T-cell (primary cell): ENCODE measurements at places on chromosomes 4 and X. TPM values are rescaled to one million over a fixed set of nuclear protein-coding genes. Genes with fewer than 3 reads are reported as not detected.

The UCP1 gene
- total RNA-seq = not detected

DNA sequence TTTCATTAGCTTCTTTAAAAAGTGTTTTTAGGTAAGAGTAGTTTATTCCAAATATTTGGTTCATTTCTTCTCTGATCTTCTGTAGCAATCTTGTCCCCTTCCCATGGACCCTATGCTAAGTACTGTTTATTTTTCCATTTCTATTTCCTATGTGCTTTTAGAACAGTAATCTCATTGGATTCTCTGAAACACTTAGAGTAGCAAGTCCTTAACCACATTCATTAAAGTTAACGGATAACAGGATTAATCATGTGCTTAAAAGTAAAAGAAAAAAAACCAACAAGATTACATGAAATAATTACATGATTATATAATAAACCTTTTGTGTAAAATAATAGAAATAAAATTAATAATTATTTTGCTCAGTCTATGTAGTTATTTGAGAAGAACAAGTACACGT, 929.7 kb downstream of the C4orf33 start:
- DNase-seq = no peak

The MAGIX gene
- total RNA-seq = 1.9 TPM

DNA sequence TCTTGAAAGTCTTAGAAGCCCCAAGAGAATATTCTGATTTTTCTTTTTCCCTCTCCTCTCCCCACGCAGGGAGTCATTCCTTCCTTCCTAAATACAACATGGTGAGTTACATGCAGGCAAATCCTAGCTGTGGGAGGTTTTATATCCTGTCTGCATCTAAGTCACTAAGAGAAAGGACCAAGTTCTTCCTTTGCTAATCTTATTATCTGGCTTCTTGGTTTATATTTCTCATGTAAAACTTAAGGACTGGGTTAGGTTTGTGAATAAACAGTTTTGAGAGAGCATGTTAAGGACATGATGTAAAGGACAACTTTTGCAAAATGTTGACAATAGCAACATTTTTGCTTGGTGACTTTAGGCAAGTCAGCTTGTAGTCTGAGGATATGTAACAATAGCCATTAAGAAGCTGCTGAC, 5.1 kb upstream of the CXCL9 start:
- no peak for DNase-seq

DNA sequence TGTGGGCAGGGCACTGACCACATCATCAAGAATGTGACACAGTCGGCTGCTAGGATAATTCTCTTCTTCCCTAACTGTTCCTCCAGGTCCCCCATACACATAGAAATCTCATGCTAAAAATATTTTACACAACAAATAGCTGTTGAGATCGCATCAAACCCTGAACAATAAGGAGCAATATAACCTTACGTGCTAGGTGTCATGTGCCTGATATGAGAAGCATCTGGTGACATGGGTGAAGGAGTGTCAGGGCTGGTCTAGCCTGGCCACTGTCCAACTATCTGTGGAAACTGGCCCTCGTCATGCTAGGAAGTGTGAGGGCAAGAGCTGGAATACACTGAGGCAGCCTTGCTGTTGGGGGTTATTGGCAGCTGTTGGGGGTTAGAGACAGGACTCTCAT, 167.3 kb upstream of the PGRMC2 start:
- no peak for DNase-seq

The GATA1 gene
- 0.44 TPM for total RNA-seq

The PLAC1 gene
- not detected for total RNA-seq

The MAGEB2 gene
- not detected for total RNA-seq

GRCh38 chr4:128711361-128711760, 98.1 kb upstream of the JADE1 start:
- DNase-seq = no peak

GRCh38 chr4:23106516-23106915, 413.8 kb downstream of the GBA3 start:
- no peak for DNase-seq

GRCh38 chr4:115145393-115146160, 32.2 kb upstream of the NDST4 start:
- DNase-seq = no peak

The TMSB15A gene
- total RNA-seq = not detected

The STS gene
- total RNA-seq = 0.86 TPM

The NWD2 gene
- total RNA-seq = not detected

GRCh38 chr4:158050942-158051341, 121.9 kb downstream of the GASK1B start:
- DNase-seq = no peak

- no peak for DNase-seq
These were observed at the start of gene SLC49A3 for GRCh38 chr4:688854-689681. SLC49A3 (minus strand) TSS chr4:689151; CDS start chr4:689127, 24 bp downstream.

The NEK1 gene
- 18.2 TPM for total RNA-seq

The NRK gene
- 0.12 TPM for total RNA-seq

DNA sequence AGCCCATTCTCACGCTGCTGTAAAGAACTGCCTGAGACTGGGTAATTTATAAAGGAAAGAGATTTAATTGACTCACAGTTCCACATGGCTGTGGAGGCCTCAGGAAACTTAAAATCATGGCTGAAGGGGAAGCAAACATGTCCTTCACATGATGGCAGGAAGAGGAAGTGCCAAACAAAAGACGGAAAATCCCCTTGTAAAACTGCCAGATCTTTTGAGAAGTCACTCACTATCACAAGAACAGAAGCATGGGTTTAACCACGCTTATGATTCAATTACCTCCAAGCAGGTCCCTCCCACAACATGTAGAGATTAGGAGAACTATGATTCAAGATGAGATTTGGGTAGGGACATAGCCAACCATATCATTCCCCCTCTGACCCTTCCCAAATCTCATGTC, 335.5 kb downstream of the IL15 start:
- DNase-seq = no peak

GRCh38 chrX:40573763-40574162, 7.0 kb upstream of the ATP6AP2 start:
- DNase-seq = peak; percentile 1

DNA sequence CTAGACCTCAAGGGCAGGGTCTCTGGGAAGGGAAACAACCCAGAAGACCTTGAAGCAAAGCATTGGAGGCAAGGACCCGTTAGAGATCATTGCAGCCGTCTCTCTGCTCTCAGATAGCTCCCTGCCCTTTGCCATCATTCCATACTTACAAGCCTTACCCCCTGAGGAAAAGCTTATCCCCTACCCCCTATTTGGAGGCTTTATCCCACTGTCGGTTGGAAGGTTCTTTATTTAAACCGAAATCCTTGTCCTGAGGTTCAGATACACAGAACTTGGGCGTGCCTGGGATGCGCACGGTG, 84.4 kb downstream of the EFNB1 start:
- no peak for DNase-seq

DNA sequence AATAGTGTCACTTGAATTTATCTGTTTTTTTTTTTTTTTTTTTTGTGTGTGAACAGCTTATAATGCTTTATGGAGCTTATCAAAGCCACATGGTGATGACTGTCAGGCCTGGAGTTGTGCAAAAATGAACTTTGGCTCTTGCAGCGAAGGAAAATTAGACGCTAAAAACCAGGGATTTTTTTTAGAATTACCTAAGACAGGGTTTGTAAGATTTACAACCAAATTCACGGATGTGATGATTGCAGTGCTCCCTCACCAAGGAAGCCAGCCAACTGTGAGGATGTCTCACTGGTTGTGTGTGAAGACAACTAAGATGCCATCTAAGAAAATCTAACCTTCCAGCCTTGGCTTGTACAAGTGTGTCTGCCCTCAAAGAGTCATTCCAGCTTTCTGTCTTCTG, 127.1 kb upstream of the SLC4A4 start:
- no peak for DNase-seq

The NOX1 gene
- total RNA-seq = not detected

The AKAP14 gene
- total RNA-seq = not detected

DNA sequence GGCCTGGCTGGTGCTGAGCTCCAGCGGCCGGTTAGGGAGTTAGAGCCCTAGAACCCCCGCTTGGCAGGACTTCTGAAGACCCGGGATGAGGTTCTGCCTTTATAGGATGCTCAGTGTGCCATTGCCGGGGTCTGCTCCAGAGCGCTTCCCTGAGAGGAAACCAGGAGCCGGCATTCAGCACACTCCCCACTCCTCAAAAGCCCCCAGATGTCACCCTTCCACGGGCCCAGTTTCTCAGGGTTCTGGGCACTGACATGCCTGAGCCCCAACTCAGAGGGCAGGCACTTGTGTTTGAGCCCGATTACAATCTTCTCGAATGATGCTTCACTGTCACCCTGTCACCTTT, 6.5 kb downstream of the NKX3-2 start:
- no peak for DNase-seq

- DNase-seq = no peak
These were observed 42.1 kb downstream of the TMEM165 start for GRCh38 chr4:55437823-55438222.

DNA sequence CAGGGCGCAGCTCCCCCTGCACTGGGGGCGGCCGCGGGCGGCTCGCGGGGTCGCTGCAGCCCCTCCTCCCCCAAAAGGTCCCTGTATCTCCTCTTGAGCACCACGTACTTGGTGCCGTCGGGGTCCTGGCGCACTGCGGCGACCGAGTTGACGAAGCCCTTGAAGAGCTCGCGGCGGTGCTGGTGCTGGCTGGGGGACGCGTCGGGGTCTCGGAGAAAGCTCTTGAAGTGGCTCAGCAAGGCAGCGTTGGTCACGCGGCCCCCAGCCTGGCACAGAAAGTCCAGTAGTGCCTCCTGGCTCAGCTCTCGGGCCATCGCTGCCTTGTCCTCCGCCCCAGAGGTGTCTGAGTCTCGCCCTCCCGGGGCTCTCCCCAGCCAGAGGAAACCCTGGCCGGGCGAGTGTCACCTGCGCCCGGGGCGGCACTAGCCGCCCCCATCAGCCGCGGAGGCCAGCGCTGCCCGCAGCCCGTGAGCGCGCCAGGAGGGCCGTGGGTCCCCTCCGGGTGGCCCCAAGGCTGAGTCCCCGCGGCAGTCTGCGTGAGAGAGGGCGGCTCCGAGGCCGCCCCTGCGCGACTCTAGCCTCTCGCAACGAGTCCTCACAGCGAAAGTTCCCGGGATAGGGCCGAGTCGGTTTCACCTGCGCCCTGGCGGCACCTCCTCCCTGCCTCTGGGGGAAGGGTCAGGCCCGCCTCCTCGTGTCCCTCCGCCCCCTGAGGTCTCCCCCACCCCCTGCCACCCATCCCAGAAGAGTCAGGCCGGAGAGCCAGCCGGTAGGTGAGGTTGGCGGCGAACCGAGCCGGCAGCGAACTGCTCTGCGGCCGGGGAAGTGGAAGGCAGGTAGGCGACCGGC, at the start of gene SOWAHB:
Gene SOWAHB, minus strand, starts transcription at position 609 of the 849 bp plus-strand sequence. Its CDS starts 295 bp downstream, at position 314.
- peak; percentile 31 for DNase-seq

- no peak for DNase-seq
These were observed 147.2 kb upstream of the WDFY3 start for GRCh38 chr4:85113706-85114105.

The ZFP92 gene
- 0.60 TPM for total RNA-seq

The GRID2 gene
- total RNA-seq = not detected
